Kidney (tissue), 22 donors: ENCODE measurements at places on chromosomes 11 and 22. TPM values are rescaled to one million over a fixed set of nuclear protein-coding genes. Genes with fewer than 3 reads are reported as not detected.

GRCh38 chr22:24181996-24182899 lies 961 bp downstream of the SUSD2 start:
- no peak overlapping the region for H3K4me3 ChIP-seq
- DNase-seq, result peak; percentile 68
- H3K27me3 ChIP-seq, result no peaks in the 10 kb centered on the region
- H3K36me3 ChIP-seq, result no peaks in the 10 kb centered on the region
- H3K4me1 ChIP-seq, result no peaks in the 10 kb centered on the region
- H3K27ac ChIP-seq, result no peak overlapping the region

- no peaks in the 10 kb centered on the region for H3K4me1 ChIP-seq
- no peaks in the 10 kb centered on the region for H3K27me3 ChIP-seq
Observed at GRCh38 chr11:116855413-116855812, 18.0 kb upstream of the APOA1 start.

- no peak overlapping the region for H3K27ac ChIP-seq
- H3K36me3 ChIP-seq, result no peaks in the 10 kb centered on the region
- no peak for DNase-seq
- H3K4me3 ChIP-seq, result no peak overlapping the region
- H3K27me3 ChIP-seq, result no peaks in the 10 kb centered on the region
- peaks cover 13% of the 10 kb centered on the region for H3K4me1 ChIP-seq
Observed at GRCh38 chr11:130483124-130483523, 34.7 kb downstream of the ADAMTS15 start.

Gene TRIM49
- total RNA-seq, result not detected

- H3K27ac ChIP-seq, result no peak overlapping the region
- peaks cover 11% of the 10 kb centered on the region for H3K4me1 ChIP-seq
- H3K4me3 ChIP-seq, result peak overlapping the region; percentile 82
- H3K27me3 ChIP-seq, result no peaks in the 10 kb centered on the region
- DNase-seq, result no peak
Observed at GRCh38 chr11:94770563-94771120, 2.5 kb downstream of the AMOTL1 start.

Gene CDHR5
- 7.0 TPM for total RNA-seq

DNA sequence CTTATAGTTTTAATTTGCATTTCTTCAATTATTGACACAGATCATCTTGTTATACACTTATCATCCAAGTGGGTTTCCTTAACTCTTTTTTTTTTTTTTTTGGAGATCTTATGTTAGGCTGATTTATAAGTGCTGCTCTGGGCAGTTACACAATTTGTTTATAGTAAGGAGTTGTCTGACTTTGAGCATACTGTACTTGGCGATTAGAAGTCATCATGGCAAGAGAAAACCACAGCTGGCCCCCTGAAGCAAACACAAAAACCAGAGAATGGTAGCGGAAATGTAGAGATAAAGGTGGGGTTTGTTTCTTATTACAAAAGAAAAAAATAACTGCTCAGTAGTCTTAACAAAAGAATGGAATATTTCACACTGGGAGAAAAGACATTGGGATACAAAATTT lies 292.6 kb downstream of the SWAP70 start:
- no peak overlapping the region for H3K27ac ChIP-seq
- no peaks in the 10 kb centered on the region for H3K36me3 ChIP-seq
- no peaks in the 10 kb centered on the region for H3K4me1 ChIP-seq
- no peak overlapping the region for H3K4me3 ChIP-seq

DNA sequence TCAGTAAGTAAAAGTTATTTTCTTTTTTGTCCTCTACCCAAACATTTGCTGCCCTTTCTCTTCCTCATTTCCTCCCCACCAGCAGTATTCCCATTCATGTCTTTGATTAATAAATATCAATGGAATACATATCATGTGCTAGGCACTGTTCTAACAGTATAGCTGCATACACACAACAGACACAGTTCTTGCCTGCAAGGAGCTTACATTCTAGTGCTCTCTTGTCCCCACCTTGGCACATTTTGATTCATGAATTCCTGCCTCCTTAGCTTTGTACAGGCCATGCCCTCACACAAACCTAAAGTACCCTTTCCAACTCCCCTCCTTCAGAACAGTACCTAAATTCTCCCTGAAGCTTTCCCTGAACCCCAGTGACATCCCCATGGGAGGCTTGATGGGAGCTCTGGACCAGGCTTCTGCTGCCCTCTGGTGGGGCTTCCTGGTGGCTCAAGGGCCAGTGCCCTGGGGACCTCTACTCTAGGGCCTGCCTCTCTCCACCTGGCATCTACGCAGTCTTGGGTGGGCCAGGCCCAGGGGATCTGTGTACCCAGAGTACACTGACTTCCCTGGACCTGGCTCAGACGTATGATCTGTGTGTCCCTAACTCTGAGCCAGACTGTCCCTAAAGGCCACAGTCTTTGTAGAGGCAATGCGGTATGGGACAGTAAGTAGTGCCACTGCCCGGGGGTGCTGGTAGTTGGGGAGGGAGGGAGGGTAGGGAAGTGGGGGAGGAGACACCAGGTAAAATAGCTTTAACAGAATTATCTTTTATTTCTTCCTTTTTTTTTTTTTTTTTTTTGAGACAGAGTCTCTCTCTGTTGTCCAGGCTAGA lies 14.1 kb downstream of the RPS13 start:
- H3K27me3 ChIP-seq, result no peaks in the 10 kb centered on the region
- H3K36me3 ChIP-seq, result no peaks in the 10 kb centered on the region
- peak; percentile 64 for DNase-seq
- H3K4me1 ChIP-seq, result no peaks in the 10 kb centered on the region

Gene FERMT3
- 36.3 TPM for total RNA-seq

GRCh38 chr22:38033522-38034277 lies 23.5 kb upstream of the PICK1 start:
- H3K4me1 ChIP-seq, result no peaks in the 10 kb centered on the region
- peak overlapping the region; percentile 18 for H3K27ac ChIP-seq
- H3K27me3 ChIP-seq, result no peaks in the 10 kb centered on the region
- no peaks in the 10 kb centered on the region for H3K36me3 ChIP-seq
- H3K4me3 ChIP-seq, result no peak overlapping the region

DNA sequence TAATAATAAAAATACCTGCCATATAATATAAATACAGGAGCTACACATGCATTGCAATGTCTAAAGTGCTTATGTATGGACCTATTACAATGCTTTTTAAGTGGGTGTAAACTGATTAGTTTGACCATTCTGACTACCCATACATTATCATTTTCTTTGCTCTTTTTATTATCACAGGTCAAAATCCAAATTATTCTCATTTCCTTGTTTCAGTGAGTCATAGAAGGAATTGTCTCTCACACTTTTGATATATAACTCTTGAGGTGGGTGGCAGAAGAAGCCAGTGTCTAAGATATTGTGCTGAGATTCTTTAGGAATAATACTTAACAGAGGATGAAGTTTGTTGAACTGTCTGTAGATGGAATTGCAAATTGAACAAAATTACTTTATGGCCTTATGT lies 35.6 kb downstream of the GAS2 start:
- DNase-seq, result no peak
- no peaks in the 10 kb centered on the region for H3K27me3 ChIP-seq
- no peaks in the 10 kb centered on the region for H3K36me3 ChIP-seq
- H3K4me1 ChIP-seq, result no peaks in the 10 kb centered on the region
- no peak overlapping the region for H3K27ac ChIP-seq

Gene GSTT2B
- total RNA-seq, result 10.8 TPM

DNA sequence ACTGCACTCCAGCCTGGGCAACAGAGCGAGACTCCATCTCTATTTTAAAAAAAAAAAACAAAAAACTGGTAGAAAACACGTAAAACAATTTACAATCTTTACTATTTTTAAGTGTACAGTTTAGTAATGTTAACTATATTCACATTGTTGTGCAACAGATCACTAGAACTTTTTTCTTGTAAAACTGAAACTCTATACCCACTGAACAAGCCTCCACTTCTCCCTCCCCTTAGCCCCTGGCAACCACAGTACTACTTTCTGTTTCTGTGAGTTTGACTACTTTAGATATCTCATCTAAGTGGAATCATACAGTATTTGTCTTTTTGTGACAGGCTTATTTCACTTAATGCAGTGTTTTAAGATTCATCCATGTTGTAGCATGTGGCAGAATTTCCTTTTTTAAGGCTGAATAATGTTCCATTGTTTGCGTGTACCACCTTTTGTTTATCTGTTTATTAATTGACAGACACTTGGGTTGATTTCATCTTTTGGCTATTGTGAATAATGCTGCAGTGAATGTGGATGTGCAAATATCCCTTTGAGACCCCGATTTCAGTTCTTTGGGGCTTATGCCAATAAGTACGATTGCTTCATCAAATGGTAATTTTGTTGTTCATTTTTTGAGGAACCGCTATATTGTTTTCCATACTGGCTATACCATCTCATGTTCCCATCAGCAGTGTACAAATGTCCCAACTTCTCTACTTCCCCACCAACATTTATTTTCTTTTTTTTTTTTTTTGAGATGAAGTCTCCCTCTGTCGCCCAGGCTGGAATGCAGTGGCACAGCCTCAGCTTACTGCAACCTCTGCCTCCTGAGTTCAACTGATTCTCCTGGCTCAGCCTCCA lies 11.0 kb downstream of the DDB2 start:
- no peak overlapping the region for H3K4me3 ChIP-seq
- no peaks in the 10 kb centered on the region for H3K4me1 ChIP-seq
- H3K36me3 ChIP-seq, result no peaks in the 10 kb centered on the region
- no peak overlapping the region for H3K27ac ChIP-seq
- H3K27me3 ChIP-seq, result no peaks in the 10 kb centered on the region
- no peak for DNase-seq
